ENCODE measurements at places on chromosomes 1 and 21. TPM values are rescaled to one million over a fixed set of nuclear protein-coding genes. Genes with fewer than 3 reads are reported as not detected.

The CHI3L1 gene
- 0.54 TPM for total RNA-seq

The PIK3R3 gene
- total RNA-seq, result 11.4 TPM

The ERVH48-1 gene
- not detected for total RNA-seq

The GALE gene
- 40.8 TPM for total RNA-seq

The CFHR3 gene
- total RNA-seq, result not detected

The TEKT2 gene
- 0.11 TPM for total RNA-seq

The PRAMEF20 gene
- not detected for total RNA-seq

The KIF17 gene
- 0.33 TPM for total RNA-seq

The PRR9 gene
- total RNA-seq, result 6.4 TPM

The RAB25 gene
- total RNA-seq, result 62.4 TPM

The PRMT6 gene
- 16.1 TPM for total RNA-seq

The MYCL gene
- total RNA-seq, result 2.7 TPM

The PPIAL4G gene
- total RNA-seq, result not detected

The UBL4B gene
- total RNA-seq, result not detected

The LCE2B gene
- total RNA-seq, result not detected

The LCE6A gene
- not detected for total RNA-seq

The FAM78B gene
- not detected for total RNA-seq

The SLC44A5 gene
- total RNA-seq, result 1.7 TPM

The RPTN gene
- not detected for total RNA-seq

The CAMK2N1 gene
- total RNA-seq, result 37.3 TPM
